Retinal pigment epithelial cell (primary cell): ENCODE measurements at places on chromosomes 6 and 20.
A peak's percentile ranks its signal among the peaks of the same experiment; 100 is the strongest.

- peak; percentile 74 for DNase-seq
Observed at GRCh38 chr6:2952557-2953095, 18.7 kb downstream of the SERPINB6 start.

DNA sequence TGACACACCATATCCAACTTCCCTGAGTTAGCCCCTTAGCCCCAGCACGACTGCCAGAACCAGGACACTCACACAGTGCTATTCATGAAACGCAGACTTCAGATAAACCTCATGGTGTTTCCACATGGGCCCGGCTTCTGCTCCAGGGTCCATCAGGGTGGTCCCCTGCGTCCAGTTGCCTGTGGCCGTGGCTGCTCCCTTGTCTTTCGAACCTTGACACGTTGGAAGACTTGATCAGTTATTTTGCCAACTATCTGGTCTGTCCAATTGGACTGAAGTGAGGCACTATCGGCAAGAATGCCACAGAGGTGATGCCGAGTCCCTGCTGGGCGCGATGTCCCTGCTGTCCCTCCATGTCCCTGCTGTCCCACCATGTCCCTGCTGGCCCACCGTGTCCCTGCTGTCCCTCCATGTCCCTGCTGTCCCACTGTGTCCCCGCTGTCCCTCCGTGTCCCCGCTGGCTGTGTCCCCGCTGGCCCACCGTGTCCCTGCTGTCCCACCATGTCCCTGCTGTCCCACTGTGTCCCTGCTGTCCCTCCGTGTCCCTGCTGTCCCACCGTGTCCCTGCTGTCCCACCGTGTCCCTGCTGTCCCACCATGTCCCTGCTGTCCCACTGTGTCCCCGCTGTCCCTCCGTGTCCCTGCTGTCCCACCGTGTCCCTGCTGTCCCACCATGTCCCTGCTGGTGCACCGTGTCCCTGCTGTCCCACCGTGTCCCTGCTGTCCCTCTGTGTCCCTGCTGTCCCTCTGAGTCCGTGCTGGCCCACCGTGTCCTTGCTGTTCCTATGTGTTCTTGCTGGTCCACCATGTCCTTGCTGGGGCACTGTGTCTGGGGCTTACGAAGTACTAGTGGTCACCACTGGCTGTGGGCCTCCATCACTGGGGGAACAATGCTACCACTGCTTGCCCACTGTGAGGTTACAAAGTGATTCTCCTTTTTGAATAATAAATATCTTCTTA lies 251.4 kb downstream of the DLL1 start:
- DNase-seq = no peak

- no peak for DNase-seq
Observed at GRCh38 chr6:69841862-69842261, 24.5 kb upstream of the COL19A1 start.

DNA sequence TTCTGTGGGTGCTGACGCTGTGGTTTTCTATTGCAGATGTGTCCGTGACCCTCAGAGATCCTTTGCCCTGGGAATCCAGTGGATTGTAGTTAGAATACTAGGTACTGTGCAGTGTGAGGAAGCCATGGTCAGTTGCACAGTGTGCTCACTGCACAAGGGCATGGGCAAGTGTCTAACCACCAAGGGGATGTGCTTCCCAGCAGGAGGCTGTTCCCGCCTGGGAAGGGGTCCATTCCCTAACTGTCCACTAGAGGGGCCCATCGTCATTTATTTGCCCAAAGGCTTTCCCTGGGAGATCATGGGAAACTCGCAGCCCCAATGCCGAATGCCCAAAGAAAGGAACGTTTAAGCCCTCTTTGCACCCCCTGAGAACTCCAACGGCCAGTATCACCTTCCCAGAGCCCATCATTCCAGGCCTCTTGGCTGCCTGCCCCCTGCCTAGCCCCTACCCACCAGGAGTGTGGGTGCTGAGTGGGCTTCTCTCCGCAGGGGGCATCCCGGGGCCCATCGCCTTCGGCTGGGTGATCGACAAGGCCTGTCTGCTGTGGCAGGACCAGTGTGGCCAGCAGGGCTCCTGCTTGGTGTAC lies 26.2 kb downstream of the SLCO4A1 start:
- no peak for DNase-seq

DNA sequence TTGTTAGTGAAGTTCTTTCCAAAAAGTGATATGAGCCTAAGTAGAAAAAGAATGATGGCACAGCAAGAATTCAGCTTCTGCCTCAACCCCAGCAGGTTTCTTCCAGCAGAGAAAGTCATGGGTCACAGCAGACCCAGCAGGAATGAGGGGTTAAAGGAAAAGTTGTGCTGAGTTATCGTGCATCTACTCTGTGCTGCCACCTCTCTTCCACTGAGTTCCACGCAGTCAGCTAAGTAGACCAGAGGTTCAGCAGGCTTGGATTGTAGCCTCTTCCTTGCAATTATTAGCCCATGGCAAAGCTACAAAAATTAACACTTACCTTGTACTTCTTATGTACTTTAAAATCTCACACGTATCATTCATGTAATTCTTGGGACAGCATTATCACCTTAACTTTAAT lies 510.8 kb downstream of the PTPRT start:
- DNase-seq = no peak

- no peak for DNase-seq
Observed at GRCh38 chr20:44526129-44526528, 4.3 kb upstream of the SERINC3 start.

GRCh38 chr6:158804207-158804606 lies 15.0 kb downstream of the EZR start:
- no peak for DNase-seq

- DNase-seq = no peak
Observed at GRCh38 chr6:153031335-153031955, 28.9 kb upstream of the MTRF1L start.

DNA sequence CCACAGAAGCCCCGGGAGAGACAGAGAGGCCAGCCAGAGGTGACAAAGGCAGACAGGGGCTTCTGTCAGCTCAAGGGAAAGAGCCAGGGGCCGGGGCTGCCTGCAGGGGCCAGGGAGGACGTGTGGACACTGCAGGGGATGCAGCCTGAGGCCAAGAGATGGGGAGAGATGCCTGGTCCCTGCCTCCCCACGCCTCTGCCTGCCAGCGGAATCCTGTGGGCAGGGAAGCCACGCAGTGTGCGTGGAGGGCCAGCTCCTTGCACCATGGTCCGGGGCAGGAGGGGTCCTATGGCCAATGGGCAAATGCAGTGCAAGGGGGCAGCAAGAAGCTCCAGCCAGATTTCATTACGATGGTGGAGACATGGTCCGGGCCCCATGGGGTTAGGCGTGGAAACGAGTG lies 224.9 kb downstream of the CDH4 start:
- no peak for DNase-seq

DNA sequence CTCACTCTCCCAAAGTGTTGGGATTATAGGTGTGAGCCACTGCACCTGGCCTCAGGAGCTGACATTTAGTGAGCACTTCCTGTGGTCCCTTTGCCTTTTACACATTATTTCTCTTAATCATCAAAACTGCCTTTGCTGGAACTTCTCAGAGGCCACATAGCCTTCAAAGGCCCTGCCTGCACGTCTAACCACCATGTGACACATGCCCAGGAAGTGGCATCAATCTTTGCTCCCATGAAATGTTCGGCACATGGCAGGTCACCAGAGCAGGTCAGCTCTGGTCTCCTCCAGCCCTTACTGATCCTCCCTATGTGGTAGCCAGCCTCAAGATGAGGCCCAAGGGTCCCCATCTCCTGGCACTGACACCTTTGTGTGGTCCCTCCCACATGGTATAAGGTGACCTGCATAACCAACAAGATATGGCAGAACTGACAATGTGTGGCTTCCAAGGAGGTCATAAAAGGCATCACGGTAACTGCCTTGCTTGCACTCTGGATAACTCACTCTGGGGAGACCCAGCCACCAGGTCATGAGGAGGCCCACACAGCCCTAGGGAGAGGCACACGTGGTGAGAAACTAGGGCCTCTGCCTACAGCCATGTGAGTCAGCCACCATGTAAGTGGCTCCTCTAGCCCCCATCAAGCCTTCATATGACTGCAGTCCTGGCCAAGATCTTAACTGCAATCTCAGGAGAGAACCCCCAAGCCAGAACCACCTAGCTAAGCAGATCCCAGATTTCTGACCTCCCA lies 28.8 kb upstream of the HMGA1 start:
- no peak for DNase-seq

- no peak for DNase-seq
Observed at GRCh38 chr6:27507041-27507956, 34.4 kb upstream of the ZNF184 start.

GRCh38 chr6:85923013-85923430 lies 280.3 kb upstream of the SYNCRIP start:
- peak; percentile 21 for DNase-seq

- DNase-seq = no peak
Observed at GRCh38 chr6:85600713-85601313, 7.2 kb upstream of the SNX14 start.

GRCh38 chr6:2061880-2062279 lies 183.5 kb downstream of the GMDS start:
- no peak for DNase-seq
